ENCODE measurements at places on chromosomes 16 and 17.

GRCh38 chr17:50902372-50903353 lies 36.5 kb upstream of the TOB1 start:
- H3K4me3 ChIP-seq, result no peak overlapping the region
- no peak for DNase-seq
- H3K27me3 ChIP-seq, result no peaks in the 10 kb centered on the region
- no peak overlapping the region for H3K27ac ChIP-seq
- H3K36me3 ChIP-seq, result no peaks in the 10 kb centered on the region

DNA sequence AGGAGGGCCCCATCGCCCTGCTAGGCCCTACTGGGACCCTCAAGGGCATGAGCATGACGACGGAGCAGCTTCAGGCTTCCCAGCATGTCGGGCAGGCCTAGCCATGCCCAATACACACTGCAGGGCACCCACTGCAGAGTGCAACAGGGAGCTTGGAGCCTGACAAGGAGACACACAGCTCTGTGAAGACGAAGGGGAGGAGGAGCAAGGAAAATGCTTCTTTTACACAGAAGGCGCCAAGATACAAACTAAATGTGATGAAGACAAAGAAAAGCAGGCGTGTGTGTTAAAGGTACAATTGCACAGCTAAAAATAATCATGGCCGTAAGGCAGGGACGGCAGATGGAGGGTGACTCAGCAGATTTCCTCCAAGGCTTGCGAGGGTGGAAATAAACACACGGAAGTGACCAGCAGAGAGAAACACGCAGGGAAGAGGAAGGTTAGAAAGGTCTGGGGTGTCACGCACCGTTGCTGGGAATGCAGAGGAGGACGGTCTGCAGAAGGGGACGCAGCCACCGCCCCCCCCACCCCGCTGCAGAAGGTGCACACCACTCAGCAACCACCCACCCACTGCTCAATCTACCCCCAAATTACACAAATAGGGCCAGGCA lies 108.5 kb downstream of the ZNF778 start:
- H3K27me3 ChIP-seq, result no peaks in the 10 kb centered on the region
- H3K4me3 ChIP-seq, result no peak overlapping the region
- peaks cover 71% of the 10 kb centered on the region for H3K4me1 ChIP-seq
- no peaks in the 10 kb centered on the region for H3K36me3 ChIP-seq
- DNase-seq, result no peak

GRCh38 chr17:34412534-34412933 lies 49.5 kb upstream of the CCL1 start:
- no peaks in the 10 kb centered on the region for H3K36me3 ChIP-seq
- peaks cover 46% of the 10 kb centered on the region for H3K27me3 ChIP-seq
- H3K4me3 ChIP-seq, result no peak overlapping the region
- no peak for DNase-seq
- H3K27ac ChIP-seq, result no peak overlapping the region
- H3K4me1 ChIP-seq, result no peaks in the 10 kb centered on the region

DNA sequence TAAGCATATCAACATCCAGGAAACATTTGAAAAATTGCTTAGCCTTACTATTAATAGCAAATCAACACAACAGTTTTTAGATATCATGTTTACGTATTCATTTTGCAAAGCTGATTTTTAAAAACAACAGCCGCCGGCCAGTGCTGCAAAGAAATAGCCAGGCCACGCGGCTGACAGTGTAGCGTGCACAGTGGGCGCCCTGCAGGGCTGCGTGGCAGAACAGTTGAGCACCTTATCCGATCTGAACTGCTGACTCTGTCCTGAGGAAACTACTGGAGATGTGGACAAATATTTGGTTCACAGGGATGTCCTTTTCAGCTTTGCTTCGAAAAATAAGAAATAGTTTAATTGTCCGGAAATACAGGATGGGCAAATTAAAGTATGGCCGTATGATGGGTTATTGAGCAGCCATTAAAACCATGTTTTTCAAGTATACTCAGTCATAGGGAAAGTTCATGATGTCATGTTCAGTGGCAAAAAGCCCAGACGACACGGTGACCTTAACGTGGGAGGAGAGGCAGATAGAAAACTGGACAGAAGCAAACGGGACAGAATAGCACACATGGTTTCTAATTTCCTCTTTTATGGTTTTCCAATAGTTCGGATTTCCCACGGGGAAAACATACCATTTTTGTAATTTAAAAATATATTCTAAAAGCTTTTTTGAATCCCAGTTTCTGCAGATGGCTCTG lies 52.4 kb upstream of the ENDOV start:
- H3K36me3 ChIP-seq, result peaks cover 26% of the 10 kb centered on the region
- H3K27me3 ChIP-seq, result no peaks in the 10 kb centered on the region
- DNase-seq, result no peak
- peak overlapping the region; percentile 63 for H3K4me3 ChIP-seq
- H3K27ac ChIP-seq, result no peak overlapping the region

DNA sequence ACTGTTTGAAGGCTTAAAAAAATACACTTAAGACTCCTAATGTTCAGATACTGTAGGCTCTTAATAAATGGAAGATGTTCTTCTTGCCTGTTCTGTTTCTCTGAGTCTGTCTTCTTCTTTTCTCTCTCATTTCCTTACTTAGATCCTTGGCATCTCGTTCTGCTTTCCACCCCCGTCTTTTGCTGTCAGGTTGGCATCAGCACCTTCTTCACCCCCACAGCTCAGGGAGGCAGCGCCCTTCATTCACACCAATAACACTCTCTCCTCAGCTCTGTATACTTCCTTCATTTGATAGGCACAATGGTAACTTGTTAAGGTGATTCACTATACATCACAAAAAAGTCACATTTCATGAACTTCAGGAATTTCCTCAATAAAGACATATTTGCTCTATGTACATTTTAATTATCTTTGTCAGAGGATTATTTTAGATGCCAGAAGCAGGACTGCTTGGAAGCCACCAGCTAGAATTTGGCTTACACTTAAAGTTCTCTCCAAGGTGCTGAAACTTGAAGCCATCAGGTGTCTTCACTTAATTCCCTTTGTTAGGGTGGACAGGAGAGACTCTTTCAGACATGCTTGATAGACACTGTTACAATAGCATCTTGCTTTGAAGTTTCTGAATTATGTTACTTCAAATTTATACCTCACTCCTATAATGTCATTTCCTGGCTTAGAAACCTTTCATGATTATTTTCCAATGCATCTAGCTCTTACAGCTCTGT lies 670.1 kb upstream of the C16orf82 start:
- no peak overlapping the region for H3K4me3 ChIP-seq
- H3K36me3 ChIP-seq, result no peaks in the 10 kb centered on the region
- H3K4me1 ChIP-seq, result no peaks in the 10 kb centered on the region
- no peaks in the 10 kb centered on the region for H3K27me3 ChIP-seq
- no peak for DNase-seq
- H3K27ac ChIP-seq, result peak overlapping the region; percentile 72

GRCh38 chr16:66130296-66130905 lies 236.1 kb upstream of the CDH5 start:
- no peak overlapping the region for H3K4me3 ChIP-seq
- peaks cover 6% of the 10 kb centered on the region for H3K36me3 ChIP-seq
- DNase-seq, result no peak
- no peaks in the 10 kb centered on the region for H3K4me1 ChIP-seq
- peaks cover 65% of the 10 kb centered on the region for H3K27me3 ChIP-seq
- no peak overlapping the region for H3K27ac ChIP-seq

DNA sequence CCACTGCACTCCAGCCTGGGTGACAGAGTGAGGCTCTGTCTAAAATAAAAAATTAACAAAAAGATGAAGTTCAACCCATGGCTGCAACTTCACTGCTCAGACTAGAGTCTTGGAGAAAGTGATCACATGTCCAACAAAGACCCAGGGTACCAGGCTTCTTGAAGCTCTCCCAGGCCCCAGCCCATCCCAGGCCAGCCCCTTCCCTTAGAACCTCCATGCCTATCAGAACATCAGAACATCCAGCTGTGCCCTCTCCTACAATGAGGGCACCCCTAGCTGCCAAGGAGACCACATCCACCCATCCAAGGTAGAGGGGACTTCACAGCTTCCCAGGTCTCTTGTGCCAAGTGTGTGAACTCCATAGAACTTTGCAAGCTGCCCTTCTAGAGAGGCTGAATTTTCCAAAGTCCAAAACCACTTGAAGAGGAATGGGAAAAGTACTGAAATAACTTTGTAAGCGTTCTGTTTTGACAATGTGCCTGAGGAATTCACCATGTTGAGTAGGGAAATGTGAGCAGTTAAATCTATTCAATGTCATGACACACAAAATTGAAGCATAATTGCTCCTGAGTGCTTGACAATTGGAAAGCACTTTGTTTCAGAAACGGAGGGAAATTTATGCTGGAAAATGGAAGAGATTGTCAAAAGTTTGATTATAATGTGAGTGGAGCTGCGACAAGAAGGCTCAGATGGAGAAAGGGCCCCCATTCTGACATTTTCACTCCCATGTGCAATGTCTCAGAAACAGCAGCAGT lies 230.4 kb downstream of the ZNF423 start:
- no peaks in the 10 kb centered on the region for H3K27me3 ChIP-seq
- no peak for DNase-seq
- H3K27ac ChIP-seq, result no peak overlapping the region
- no peaks in the 10 kb centered on the region for H3K4me1 ChIP-seq

GRCh38 chr17:13031718-13032350 lies 14.0 kb upstream of the ELAC2 start:
- DNase-seq, result peak; percentile 37
- H3K27ac ChIP-seq, result peak overlapping the region; percentile 61
- H3K27me3 ChIP-seq, result peaks cover 5% of the 10 kb centered on the region
- peaks cover 7% of the 10 kb centered on the region for H3K36me3 ChIP-seq

DNA sequence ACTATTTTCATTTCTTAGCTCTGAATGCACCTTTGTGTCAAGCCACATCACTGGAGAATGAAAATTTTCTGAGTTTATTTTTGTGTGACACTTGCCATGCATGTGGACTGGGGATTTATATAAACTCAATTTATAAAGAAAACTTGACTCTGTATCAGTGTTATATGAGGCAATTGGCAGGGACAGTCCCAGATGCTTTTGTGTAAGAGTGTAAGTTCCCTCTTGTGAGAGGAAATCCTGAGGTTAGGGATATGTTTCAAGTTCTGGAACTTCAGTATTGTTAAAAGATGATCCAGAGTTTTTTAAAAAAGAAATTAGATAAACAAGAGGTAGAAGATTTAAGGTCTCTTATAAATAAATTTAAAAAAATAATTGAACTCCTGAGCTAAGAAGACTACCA lies 10.9 kb upstream of the CCL8 start:
- H3K4me1 ChIP-seq, result no peaks in the 10 kb centered on the region
- H3K4me3 ChIP-seq, result no peak overlapping the region
- H3K27me3 ChIP-seq, result peaks cover 34% of the 10 kb centered on the region
- DNase-seq, result no peak

GRCh38 chr16:48978501-48978900 lies 303.1 kb downstream of the CBLN1 start:
- H3K4me3 ChIP-seq, result no peak overlapping the region
- H3K36me3 ChIP-seq, result peaks cover 5% of the 10 kb centered on the region
- no peak for DNase-seq
- no peak overlapping the region for H3K27ac ChIP-seq
- H3K27me3 ChIP-seq, result no peaks in the 10 kb centered on the region

GRCh38 chr17:47733047-47733673 lies at the start of gene TBX21:
Gene TBX21, plus strand, starts transcription at chr17:47733236. Its CDS starts 219 bp downstream, at chr17:47733455.
- no peaks in the 10 kb centered on the region for H3K36me3 ChIP-seq
- DNase-seq, result peak; percentile 86
- H3K4me1 ChIP-seq, result peaks cover 49% of the 10 kb centered on the region
- peak within 1 kb of the TSS; percentile 90 for H3K27ac ChIP-seq
- H3K27me3 ChIP-seq, result peaks cover 2% of the 10 kb centered on the region
- peak within 1 kb of the TSS; percentile 94 for H3K4me3 ChIP-seq

- H3K27ac ChIP-seq, result no peak overlapping the region
- H3K36me3 ChIP-seq, result no peaks in the 10 kb centered on the region
- peaks cover 7% of the 10 kb centered on the region for H3K27me3 ChIP-seq
- H3K4me1 ChIP-seq, result no peaks in the 10 kb centered on the region
- no peak for DNase-seq
Measured at GRCh38 chr17:42918902-42919521, 18.4 kb downstream of the G6PC1 start.

DNA sequence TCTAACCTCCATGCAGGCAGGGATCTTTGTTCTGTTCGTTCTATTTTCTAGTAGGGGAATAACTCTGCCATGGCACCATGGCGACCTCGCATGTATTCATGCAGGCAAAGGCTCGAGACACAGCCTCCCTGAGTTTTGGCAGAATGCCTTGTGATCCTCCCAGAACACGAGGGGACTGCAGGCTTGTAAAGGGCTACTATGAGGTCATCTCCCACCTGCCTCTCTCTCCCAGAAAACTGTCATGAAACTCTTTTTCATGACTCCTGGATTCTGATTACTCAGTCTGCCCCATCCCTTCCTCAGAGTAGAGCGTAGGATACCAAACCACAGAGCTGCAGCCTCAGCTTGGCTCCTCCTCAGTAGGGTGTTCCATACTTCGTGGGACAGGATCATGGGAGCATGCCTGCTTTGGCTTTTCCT lies 64.3 kb downstream of the IGF2BP1 start:
- no peaks in the 10 kb centered on the region for H3K4me1 ChIP-seq
- no peak overlapping the region for H3K27ac ChIP-seq
- peaks cover 14% of the 10 kb centered on the region for H3K27me3 ChIP-seq
- H3K36me3 ChIP-seq, result no peaks in the 10 kb centered on the region
- H3K4me3 ChIP-seq, result no peak overlapping the region

DNA sequence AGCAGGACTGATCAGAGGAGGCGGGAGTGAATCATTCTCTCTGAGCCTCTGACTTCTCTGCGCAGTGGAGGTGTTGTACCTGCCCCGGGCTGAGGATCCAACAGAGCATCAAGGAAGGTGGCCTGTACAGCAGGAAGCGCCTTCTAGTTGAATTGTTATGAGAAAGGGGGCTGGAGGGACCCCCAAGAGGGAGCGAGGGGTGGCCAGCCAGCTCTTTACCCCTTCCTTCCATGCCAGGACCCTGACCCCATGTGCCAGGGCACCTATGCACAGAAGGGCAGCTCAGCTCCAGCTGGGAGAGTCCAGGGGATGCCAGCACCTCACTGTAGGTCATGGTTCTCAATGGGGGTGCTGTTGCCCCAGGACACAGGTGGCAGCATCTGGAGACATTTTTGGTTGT lies 149.3 kb downstream of the SDK2 start:
- peaks cover 17% of the 10 kb centered on the region for H3K4me1 ChIP-seq
- H3K27me3 ChIP-seq, result no peaks in the 10 kb centered on the region
- H3K36me3 ChIP-seq, result peaks cover 6% of the 10 kb centered on the region
- H3K27ac ChIP-seq, result no peak overlapping the region

DNA sequence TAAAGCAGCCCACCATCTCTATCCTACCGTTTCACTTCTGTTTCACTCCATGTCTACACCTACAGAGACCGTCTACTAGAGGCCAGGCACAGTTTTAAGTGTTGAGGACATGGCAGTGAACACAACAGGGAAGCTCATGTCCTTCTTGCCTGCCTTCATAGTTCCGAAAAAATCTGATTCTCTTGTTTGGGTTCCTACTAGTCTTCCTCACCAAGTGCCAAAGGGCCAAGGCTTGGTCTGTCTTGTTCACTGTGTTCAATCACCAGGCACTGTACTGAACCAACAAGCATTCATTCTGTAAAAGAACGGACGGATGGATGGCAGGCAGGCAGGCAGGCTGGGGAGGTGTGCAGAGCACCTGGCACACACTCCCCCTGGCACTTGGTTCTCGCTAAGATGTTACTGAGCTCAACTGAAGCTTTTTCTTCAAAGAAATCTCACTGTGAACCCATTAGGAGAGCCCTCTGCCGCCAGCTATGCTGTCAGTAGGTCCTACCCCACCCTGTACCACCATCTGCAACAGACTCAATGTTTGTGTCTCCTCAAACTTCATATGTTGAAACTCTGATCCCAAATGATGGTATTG lies 2.5 kb downstream of the DEXI start:
- H3K27me3 ChIP-seq, result no peaks in the 10 kb centered on the region
- no peak for DNase-seq
- H3K27ac ChIP-seq, result peak overlapping the region; percentile 89
- H3K4me1 ChIP-seq, result peaks cover 83% of the 10 kb centered on the region
- H3K4me3 ChIP-seq, result peak overlapping the region; percentile 94

GRCh38 chr17:15298176-15298575 lies 33.0 kb upstream of the PMP22 start:
- no peak overlapping the region for H3K27ac ChIP-seq
- H3K27me3 ChIP-seq, result no peaks in the 10 kb centered on the region
- no peak for DNase-seq
- H3K4me3 ChIP-seq, result no peak overlapping the region
- no peaks in the 10 kb centered on the region for H3K4me1 ChIP-seq
